ENCODE measurements at places on chromosomes 6 and 20.

- no peak for DNase-seq
These were observed 2.7 kb downstream of the KCNB1 start for GRCh38 chr20:49479785-49480184.

DNA sequence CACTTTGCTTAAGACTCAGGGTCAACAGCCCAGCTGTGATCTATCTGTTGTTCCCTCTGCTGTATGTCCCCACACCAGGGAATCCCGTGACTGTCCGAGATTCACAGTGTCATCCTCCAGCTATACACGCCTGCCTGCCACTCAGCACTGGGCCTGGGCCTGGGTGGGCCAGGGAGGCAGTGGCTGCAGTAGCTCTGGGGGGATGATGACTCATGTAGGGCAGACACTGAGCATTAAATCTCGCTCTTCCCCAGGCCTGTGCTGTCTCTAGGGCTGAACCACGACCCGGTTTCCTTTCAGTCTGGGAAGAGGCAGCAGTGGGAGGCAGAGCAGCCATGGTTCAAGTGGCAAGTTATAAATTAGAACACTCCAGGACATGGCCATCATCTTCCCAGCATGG, 173.9 kb downstream of the LRFN2 start:
- DNase-seq = no peak

DNA sequence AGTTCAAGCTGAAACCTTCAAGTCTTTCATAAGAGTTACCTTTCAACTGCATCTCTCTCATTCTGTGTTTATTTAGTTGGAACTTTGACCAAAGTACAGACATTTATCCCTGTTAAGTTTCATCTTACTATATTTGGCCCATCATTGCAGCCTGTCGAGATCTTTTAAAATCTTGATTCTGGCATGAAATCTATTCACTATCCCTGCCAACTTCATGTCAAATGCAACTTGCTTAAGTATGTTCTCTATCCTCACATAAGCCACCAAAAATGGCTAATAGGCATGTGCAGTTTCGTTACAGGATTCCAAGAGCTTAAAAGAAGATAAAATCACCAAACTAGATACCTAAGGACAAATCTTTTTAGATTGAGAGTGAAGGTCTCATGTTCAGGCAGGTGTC, 117.5 kb upstream of the KCNQ5 start:
- DNase-seq = no peak

DNA sequence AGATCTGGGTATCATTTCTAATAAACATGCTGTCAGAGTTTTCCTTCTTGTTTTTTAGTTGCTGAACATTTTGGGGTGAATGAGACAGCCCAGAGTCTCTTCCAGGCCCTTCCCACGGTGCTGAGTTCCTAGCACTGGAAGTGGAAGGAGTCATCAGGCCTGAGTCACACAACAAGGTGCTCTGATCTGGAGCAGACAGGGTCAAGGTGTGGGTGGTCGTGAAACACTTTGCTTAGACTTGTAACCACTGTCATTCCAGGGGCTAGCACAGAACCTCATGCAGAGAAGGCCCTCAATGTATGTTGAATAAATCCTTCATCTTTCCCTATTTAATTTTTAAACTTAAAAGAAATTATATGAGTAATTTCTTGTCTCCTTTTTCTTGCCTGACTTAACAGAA, 60.6 kb downstream of the TXLNB start:
- DNase-seq = no peak

- no peak for DNase-seq
These were observed 3.9 kb downstream of the OTOR start for GRCh38 chr20:16752082-16752481.

- DNase-seq = no peak
These were observed 39.5 kb downstream of the SMOC2 start for GRCh38 chr6:168480481-168480880.

DNA sequence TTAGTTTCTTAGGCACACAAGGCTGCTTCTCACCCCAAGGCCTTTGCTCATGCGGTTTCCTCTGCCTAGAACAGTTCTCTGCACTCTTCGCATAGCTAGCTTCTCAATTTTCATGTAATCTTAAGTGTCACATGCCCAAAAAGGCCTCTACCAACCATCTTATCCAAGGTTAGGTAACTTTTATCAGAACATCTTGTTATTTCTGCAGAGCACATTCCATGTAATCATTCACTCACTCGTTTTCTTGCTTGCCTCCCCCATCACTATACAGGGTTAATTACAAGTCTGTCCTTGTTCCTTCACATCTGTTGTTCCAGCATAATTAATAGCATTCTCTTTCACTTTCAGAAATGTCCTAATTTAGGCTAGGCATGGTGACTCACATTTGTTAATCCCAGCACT, 53.8 kb downstream of the NCOA6 start:
- no peak for DNase-seq

- no peak for DNase-seq
These were observed 16.4 kb downstream of the SPTLC3 start for GRCh38 chr20:13025181-13025580.

- DNase-seq = no peak
These were observed 6.8 kb downstream of the NCR2 start for GRCh38 chr6:41342241-41342640.

- DNase-seq = no peak
These were observed 119.4 kb downstream of the JARID2 start for GRCh38 chr6:15365273-15365687.

- DNase-seq = no peak
These were observed 6.8 kb downstream of the ARID1B start for GRCh38 chr6:156783958-156784357.

- no peak for DNase-seq
These were observed 6.7 kb downstream of the PYGB start for GRCh38 chr20:25254571-25254970.

- DNase-seq = no peak
These were observed 19.1 kb downstream of the PCK1 start for GRCh38 chr20:57579898-57580447.

- no peak for DNase-seq
These were observed 9.4 kb upstream of the NPBWR2 start for GRCh38 chr20:64116541-64117431.

- no peak for DNase-seq
These were observed 287.6 kb downstream of the PHF3 start for GRCh38 chr6:63923139-63923739.

- no peak for DNase-seq
These were observed 44.7 kb downstream of the DEK start for GRCh38 chr6:18219591-18219990.

Measured in H54 (cell line).